Activated naive CD4-positive, alpha-beta T cell (primary cell): ENCODE measurements at places on chromosomes 3 and 15.

- DNase-seq: no peak
Measured at GRCh38 chr15:31305375-31305774, 21.3 kb upstream of the KLF13 start.

- DNase-seq: no peak
Measured at GRCh38 chr3:143226678-143227291, 107.2 kb downstream of the CHST2 start.

- no peak for DNase-seq
Measured at GRCh38 chr3:98587654-98588053, 5.8 kb downstream of the CPOX start.

- no peak for DNase-seq
Measured at GRCh38 chr3:48018841-48019240, 2.6 kb upstream of the MAP4 start.

DNA sequence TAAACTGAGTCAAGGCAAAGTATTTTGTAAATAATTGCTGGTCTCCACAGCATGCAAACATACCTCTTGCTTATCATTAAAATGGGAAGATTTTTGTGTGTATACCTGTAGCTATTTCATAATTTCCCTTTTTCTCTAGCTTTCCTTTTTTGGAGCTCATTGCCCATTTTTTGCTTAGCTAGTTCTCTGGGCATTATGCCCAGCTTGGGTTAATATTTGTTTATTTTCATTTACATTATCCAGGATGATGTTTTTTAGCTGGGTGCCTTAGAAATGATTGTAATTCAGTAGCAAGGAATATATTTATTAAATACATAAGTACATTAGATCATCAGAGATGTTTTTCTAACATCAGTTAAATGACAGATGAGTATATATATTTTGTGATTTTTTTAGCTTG lies 1271.7 kb upstream of the GBE1 start:
- no peak for DNase-seq

DNA sequence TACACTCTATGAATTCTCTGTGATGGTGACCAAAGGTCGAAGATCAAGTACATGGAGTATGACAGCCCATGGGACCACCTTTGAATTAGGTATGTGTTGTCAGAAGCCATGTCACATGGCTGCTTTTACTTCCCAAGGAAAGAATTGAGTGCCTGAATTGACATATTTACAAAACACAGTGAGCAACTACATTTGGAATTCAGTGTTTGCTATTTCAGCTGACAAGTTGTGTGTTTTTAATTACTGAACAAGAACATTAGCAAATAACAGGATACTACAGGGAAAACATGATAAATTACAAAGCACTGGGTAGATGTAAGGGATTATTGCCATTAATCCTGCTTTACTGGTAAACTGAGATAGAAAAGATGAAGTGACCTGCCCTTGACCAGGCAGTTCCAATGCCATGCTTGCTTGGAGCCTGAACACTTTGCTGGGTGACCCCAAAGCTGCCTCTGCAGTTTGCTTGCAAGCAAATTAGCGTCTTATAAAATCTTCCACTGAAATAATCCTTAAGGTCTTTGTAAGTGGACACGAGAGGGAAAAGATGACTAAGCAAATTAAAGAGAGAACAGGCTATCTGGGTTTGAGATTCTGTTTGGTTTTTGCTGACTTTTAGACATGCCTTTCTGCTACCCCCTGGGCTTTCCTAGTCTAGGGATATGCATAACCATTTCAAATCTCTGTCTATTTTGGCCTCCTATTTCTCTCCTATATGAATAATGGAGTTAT lies 98.2 kb downstream of the HCN4 start:
- no peak for DNase-seq

DNA sequence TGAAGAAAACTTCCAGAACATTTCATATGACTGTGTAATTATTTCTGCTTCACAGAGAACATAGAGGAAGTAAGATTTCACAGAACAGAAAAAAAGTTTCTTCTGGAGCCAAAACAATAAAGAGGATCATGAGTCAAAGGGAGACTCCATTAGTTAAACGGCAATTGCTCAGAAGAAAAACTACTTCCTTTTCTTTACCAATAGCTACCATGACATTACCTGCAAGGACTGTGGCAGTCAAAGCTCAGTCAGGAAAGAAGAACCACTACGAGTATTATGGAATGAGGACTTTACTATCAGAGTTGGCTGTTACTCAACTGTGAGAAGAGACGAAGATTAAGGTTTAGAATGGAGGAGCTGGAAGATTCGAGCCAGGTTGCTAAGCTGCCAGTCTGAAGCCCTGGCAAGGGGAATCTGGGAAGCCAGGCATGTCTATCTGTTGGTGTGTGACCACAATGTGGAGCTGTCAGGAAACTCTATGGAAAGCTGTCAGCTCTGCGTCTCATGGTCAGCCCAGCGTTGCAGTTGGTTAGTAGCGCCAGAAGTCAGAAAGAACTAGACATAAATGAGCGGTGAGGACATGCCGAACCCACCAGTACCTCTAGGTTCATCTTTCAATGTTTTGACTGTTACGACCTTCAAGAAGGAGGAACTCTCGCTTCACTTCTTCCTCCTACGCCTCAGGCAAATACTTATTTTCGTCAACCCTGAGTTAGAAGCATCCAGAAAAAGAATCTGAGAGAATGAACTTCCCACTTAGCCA lies 604.3 kb downstream of the FGF12 start:
- DNase-seq: no peak

DNA sequence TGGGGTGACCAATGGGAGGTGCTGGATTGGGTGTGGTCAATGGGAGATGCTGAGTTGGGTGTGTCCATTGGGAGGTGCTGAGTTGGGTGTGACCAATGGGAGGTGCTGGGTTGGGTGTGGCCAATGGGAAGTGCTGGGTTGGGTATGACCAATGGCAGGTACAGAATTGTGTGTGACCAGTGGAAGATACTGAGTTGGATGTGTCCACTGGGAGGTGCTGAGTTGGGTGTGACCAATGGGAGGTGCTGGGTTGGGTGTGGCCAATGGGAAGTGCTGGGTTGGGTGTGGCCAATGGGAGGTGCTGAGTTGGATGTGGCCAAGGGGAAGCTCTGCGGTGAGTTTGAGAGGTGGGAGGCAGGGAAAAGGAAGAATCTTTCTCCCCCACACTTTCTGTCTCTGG lies 250.0 kb upstream of the PROK2 start:
- no peak for DNase-seq

GRCh38 chr3:136276049-136276755 lies 26.1 kb downstream of the PCCB start:
- no peak for DNase-seq

DNA sequence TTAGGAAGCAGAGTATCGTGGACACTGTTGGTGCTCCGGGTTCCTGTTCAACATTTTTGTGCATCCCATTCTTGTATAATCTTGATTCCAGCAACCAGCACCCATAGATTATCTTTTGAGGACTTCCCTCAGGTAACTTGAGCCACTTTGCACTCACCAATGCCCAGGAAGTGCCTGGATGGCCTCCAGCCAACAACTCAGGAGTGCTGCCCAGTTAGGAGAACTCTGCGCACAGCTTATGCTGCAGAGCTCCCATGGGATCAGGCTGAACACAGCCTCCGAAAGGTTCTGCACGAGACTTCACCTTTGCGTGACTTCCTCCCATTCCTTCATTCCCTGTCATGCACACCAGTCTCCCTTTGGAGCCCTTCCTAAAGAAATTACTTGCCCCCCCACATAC lies 64.3 kb upstream of the LRRN1 start:
- DNase-seq: no peak

DNA sequence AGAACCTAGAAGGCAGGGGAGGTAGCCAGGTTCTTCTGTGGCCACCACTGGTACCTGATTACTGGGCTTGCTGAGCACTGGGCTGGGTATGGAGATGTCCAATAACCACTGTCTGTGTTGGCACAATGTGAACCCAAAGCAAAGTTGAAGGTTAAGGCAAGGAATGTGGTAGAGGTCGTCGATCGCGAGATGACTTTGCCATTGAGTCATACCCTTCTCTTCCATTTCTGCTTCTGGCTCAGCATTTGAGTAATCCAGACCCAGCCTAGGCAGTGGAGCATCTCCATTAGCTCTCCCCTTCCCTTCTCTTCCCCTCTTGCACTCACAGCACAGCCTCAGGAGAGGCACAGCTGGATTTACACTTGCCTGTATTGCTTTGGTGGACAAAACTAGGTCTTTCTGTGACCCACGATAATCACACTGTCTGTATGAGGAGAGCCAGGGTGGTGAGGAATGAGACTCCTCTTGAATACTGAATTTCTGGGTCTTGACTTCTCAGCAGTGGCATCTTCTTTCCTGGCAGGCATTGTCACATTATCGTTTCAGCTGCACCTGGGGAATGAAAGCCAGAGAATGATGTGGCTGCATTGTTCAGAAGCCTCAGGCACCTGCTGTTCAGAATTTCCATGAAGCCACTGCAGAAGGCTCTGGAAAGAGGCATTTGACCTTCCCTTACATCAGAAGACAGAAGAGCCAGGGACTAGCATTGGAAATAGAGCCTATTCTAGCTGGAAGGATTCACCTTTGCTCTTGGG lies 272.6 kb downstream of the PDCD6IP start:
- no peak for DNase-seq

DNA sequence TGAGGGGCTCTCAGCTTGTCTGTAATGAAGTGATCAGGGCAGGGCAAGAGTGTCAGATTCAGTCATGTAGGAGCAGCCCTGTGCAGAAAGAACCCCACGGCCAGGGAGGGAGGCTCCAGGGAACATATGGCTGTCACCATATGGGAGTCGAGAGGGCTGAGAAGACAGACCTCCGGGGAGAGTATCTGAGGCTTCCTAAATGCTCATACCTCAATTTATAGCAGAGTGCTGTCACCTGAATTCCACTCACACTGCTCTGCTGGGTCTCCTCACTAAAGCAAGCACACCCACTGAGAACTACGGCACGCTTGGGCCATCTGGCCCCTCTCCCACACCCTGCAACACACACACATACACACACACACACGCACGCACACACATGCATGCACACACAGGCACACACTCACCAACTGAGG lies 92.3 kb upstream of the TJP1 start:
- no peak for DNase-seq

DNA sequence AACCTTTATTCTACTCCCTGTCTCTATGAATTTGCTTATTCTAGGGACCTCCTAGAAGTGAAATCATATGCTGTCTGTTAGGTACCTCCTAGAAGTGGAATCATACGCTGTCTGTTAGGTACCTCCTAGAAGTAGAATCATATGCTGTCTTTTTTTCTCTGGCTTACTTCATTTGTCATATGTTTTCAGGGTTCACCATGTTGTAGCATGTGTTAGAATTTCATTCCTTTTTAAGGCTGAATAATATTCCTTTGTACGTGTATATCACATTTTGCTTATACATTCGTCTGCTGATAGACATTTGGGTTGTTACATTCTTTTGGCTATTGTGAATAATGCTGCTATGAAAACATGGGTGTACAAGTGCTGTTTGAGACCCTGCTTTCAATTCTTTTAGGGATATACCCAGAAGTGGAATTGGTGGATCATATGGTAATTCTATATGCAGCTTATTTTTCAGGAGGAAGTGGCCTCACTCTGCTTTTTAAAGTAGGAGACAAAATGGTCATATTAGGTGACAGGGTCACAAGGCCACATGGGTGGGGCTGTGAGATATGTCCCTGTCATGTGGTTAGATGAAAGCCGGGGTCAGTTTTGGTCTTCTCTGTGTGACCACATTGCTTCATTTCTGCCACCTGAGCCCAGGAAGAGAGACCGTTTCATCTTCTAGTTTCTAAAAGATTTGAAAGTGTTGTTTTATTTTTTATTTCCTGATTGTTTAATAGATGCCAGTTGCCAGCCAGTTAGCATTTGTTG lies 76.7 kb downstream of the FLNB start:
- DNase-seq: no peak

- DNase-seq: no peak
Measured at GRCh38 chr3:160259589-160259988, 34.4 kb downstream of the C3orf80 start.

DNA sequence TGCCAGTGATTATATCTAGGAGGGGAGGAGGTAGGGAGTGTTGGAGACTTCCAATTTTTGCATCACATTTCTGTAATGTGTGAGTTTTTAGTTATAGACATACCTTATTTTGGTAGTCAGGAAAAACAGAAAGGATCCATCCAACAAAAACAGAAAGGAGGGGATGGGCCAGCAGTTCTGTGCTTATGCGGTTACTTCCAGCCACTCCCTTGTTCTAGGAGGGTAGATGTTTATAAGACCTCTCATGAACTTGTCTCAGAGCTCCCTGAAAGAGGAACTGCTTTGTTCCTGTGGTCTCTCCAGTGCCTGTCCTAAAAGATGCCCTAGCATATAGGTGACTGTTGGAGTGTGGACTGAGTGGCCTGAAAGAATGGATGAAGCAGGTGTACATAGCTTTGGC lies 323.3 kb downstream of the CACNA2D3 start:
- DNase-seq: no peak

DNA sequence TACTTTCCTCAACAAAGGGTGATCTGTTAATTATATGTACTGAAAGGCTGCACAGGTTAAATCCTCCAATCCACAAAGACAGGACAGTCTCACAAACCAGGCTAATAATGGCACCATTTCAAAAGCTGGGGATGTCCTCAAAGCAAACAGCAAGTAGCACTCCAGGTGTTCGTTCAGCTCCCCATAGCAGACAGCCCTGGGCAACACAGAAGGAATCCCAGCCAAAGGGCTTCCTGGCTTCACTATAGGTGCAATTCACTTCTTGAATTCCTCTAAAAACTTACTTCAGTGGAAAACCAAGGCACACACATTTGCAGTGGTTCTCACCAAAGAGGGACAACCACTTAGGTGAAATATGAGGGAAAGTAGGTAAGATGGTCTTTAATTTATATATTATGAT lies 166.7 kb downstream of the CTNNB1 start:
- no peak for DNase-seq

DNA sequence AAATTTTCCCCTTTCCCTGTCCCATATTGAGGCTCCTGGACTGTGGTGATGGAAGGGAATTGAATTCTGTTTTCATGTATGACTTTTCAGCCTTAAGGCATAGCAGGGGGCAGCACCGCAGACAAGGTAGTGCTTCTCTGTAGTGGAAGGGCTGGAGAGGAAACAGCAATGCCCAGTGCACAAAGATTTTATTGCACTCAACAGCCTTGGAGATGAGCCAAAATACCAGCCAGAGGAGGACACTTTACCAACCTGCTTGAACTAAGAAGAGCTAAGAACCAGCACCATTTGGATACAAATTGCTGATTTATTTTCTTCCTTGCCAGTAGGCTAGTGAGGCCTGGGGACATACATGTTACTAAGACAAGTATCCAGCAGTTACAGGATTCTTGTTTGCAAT lies 98.7 kb downstream of the KCNMB2 start:
- no peak for DNase-seq
